ENCODE measurements at places on chromosomes 11 and 22.

- DNase-seq: no peak
Measured at GRCh38 chr11:133269267-133269666, 263.0 kb downstream of the OPCML start.

GRCh38 chr11:64878223-64878493, 263 bp downstream of the EHD1 start:
- no peak for DNase-seq

DNA sequence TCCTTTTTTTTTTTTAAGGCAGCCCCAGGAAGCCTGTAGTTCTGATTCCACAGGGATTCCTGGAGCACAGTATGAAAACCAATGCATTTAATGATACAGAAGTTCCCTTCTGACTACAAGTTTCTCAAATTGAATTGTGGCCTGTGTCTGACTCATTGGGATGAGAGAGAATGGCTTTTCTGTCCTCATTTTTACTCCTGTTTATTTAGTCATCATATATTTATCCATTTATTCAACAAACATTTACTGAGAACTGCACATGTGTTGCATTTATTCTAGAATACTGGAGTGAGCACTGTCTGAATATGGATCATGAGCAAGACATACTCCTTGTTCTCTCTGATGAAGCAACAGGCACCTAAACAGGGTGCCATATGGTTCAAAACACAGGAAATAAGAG, 231.2 kb downstream of the NTM start:
- no peak for DNase-seq

DNA sequence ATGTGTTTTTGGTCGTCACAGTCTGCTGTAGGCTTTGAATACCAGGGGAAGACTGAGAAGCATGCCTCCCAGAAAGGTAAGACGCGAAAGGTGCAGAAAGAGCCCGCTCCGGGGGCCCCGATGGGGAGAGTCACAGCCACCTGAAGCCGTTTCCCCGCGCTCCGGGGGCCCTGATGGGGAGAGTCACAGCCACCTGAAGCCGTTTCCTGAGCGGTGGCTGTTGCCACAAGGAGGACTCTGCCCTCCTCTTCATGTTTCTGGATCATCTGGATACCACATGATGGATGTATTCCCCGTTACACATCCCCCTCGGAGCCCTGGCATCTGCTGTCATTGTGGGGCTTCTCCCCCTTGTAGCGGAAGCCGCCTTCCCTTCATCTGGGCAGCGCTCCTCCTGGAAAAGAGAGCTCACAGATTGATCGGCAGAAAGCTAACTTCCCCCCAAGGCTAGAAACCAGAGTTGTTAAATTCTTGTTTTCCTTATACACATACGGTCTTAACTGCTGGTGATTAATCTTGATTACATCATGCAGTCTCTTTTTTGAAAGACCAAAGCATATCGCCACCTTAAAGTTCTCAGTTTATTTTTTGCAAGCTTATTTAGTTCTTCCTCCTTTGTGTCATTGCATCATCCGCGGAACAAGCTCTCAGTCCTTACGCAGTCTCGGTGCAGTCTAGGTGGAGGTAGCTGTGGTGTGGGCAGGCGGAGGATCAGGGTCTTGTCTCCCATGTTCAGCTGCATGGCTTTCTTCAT, 17.5 kb downstream of the CTTN start:
- DNase-seq: no peak
